ENCODE measurements at places on chromosomes 13 and 19.

- no peak for DNase-seq
Measured at GRCh38 chr13:82675024-82675423, 1207.2 kb downstream of the SLITRK1 start.

DNA sequence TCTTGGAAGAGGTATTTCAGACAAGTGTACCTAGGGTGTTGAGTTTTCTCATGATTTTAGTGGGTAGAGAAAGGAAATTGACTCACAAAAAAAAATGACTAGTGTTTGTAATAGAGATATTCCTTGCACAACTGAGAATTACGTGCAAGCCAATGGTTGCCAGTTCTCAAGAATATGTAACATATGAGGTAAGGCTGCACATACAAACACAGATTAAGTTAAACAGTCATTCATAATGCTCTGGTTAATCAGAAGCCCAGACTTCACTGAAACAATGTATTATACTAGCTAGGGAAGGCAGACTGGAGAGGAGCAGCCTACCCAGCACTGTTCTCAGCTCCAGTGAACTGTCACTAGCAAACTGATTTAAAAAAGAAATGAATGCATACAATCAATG, 418.3 kb downstream of the DIAPH3 start:
- no peak for DNase-seq

- DNase-seq, result no peak
Measured at GRCh38 chr19:19382118-19382517, 23.4 kb upstream of the GATAD2A start.

GRCh38 chr13:45873491-45874325, 22.2 kb upstream of the SIAH3 start:
- no peak for DNase-seq

GRCh38 chr13:49256841-49257240, 9.1 kb downstream of the CDADC1 start:
- no peak for DNase-seq

DNA sequence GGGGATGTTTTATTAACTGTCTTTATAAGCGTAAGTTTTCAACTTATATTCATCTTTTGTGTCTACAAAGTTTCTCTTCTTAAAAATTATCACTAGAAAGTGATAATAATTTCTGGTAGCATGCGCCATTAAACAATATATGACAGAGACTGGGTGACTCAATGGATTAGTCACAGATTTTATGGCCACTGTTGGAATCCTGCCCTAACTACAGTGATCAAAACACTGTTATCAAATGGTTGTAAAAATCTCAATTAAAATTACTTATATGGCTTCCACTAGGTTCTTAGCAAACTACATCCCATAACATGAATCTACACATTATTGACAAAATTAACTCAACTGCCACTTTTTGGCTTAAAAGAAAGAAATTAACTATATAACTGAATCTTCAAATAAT, 350.0 kb downstream of the DACH1 start:
- DNase-seq, result no peak

DNA sequence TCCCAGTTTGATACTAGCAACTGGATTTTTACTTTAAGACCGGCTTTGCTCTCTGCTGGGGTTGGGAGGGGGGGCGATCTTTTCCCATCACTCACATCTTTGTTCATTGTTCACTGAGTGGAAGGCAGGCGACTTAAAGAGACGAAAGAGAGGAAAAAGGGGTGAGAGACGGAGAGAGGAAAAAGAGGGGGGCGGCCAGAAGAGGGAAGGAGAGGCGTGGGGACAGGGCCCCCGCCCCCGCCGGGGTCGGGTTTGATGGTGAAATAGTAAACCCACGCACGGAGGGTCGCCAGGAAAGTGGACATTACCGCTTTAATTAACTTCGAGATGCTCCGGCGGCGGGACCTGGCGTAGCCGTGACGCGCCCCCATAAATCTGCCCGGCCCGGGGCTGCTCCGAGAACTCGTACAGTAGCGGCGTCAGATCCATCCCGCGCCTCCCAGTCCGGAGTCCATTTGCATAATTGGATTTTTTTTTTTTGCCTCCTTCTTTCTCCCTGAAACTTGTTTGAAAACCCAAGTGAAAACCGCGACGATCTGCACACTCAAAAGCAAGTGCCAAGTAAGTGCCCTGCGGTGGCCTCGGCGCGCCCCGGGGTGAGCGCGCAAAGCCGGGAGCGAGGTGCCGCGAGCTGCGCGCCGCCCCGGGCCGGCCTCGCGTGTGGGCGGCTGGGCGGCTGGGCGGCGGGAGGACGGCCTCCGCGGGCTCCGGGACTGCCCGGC, 143.9 kb upstream of the ZNF536 start:
- no peak for DNase-seq

- DNase-seq, result no peak
Measured at GRCh38 chr13:79374578-79374977, 31.5 kb downstream of the RBM26 start.

DNA sequence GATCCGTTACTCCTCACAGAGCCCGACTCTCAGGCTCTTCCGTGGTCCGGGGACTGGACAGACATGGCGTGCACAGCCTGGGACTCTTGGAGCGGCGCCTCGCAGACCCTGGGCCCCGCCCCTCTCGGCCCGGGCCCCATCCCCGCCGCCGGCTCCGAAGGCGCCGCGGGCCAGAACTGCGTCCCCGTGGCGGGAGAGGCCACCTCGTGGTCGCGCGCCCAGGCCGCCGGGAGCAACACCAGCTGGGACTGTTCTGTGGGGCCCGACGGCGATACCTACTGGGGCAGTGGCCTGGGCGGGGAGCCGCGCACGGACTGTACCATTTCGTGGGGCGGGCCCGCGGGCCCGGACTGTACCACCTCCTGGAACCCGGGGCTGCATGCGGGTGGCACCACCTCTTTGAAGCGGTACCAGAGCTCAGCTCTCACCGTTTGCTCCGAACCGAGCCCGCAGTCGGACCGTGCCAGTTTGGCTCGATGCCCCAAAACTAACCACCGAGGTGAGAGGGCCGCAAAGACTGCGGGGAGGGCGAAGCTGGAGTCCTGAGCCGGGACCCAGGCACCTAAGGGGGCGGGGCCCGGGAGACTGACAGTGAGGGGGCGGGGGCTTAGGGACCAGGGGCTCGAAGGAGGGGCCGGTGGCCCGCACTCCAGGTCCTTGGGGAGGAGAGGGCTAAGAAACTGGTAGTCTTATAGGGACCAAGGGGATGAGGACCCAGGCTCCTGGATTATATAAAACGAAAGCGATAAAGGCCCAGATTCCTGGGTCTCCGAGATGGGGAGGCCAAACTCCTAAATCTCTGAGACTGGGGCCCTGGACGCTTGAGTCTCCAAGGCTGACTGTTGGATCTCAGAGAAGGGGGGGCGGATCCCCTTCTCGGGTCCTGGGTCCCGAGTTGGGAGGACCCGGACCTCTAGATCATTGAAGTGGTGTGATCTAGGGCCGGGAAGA, 2.0 kb downstream of the ETV2 start:
- peak; percentile 78 for DNase-seq

GRCh38 chr19:1715540-1715939, 37.8 kb upstream of the ONECUT3 start:
- no peak for DNase-seq
